ENCODE measurements at places on chromosomes 3 and 15.

- DNase-seq, result no peak
Observed at GRCh38 chr3:45965253-45965652, 22.0 kb downstream of the CXCR6 start.

- no peak for DNase-seq
Observed at GRCh38 chr15:72265031-72265430, 7.3 kb downstream of the PARP6 start.

- DNase-seq, result no peak
Observed at GRCh38 chr15:100898152-100898490, 18.5 kb downstream of the ALDH1A3 start.

- DNase-seq, result no peak
Observed at GRCh38 chr3:31247850-31248562, 284.7 kb upstream of the STT3B start.

GRCh38 chr3:27565201-27565852, 81.1 kb upstream of the SLC4A7 start:
- DNase-seq, result no peak

DNA sequence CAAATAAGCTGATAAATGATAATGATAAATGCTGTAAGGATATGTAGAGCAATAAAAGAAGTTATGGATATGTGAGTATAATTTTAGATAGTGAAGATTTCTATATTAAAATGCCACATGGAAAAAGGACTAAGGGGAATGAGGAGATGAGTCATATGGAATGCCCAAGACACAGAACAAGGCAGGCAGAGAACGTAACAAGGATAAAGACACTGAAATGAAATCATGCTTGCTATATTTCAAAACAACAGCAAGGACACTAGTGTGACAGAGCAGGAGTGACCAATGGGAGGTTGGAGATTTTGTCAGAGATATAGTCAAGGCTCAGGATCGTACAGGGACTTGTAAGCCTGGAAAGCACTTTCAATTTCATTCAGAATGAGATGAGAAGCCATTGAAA, 621.5 kb upstream of the SEMA6D start:
- DNase-seq, result no peak

DNA sequence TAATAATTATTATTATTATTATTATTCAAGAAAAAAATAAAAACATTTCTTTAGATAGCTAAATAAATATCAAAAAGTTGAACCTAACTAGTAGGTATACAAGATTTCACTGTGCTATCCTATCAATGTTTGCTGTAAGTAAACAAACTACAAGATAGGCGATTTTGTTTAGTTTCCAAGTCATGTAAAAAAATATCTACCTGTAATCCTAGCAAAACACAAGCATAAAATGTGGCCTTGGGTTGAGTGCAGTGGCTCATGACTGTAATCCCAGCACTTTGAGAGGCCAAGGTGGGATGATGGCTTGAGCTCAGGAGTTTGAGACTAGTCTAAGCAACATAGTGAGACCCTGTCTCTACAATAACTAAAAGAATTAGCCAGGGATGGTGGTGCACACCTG, 71.6 kb upstream of the CSPG5 start:
- DNase-seq, result no peak

GRCh38 chr15:29952225-29952624, 130.0 kb upstream of the TJP1 start:
- DNase-seq, result no peak

GRCh38 chr3:62373714-62374333, 474 bp upstream of the FEZF2 start:
- DNase-seq, result no peak

DNA sequence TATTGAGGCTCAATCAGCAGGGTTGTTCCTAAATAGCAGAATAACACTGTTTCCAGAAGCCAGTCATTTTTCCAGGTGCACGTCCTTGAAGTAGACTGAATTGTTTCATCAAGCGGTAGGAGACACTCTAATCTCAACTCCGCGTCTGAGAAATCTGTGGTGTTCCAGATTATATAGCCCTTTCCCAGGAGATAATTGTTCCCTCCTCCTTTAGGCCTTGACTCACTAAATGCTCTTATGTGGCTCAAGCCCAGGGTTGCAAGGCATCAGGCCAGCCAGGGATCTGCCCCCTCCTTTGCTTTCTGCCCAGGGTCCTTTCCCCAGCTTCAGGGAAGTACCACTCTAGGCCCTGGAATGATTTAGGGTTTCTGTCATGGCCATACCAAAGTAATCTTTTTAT, 5.7 kb upstream of the HLTF start:
- no peak for DNase-seq

GRCh38 chr3:75332794-75333193, 331.3 kb upstream of the FRG2C start:
- no peak for DNase-seq

- no peak for DNase-seq
Observed at GRCh38 chr3:45865563-45865962, 20.8 kb upstream of the CCR9 start.

DNA sequence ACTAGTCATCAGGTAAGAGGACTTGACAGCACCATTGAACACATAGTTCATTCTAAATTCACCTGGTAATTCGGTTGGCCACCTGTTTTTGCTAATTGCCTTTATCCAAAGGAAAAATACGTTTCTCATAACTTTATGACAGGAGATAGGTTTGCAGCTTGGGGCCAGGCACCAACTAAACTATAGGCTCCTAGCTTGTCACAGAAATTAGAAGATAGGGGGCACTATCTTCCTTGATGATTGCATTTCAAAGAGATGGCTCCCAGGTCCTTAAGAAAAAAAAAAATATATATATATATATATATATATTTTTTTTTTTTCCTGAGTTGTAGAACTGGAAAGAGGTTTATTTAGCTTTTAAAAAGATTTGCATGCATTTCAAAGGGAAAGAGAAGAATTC, 563.6 kb downstream of the NAALADL2 start:
- no peak for DNase-seq

DNA sequence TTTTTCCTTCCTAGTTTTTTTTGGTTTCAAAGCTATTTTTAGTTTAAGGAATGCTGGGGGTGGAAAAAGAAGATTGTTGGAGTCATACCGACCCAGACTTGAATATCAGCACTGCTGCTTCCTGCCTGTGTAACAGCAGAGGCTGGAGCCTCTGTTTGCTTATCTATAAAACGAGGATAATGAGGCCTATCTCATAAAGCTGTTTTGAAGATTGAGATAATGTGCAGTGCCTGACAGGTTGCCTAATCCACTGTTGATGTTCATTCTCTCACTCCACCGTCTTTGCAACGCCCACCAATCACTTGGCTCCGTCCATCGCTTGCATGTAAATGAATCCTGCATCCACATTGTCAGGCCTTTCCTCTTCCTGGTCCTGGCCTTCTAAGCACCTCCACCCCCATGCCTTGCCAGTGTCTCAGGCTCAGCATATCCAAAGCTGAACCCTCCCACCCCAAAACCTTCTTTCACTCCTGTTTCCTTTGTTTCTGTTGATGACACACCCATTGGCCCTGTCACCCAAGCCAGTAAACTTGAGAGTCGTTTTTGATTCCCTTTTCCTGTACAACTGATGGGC, 94.9 kb downstream of the MEX3B start:
- DNase-seq, result no peak

GRCh38 chr3:73536336-73536895, 88.3 kb downstream of the PDZRN3 start:
- DNase-seq, result no peak

DNA sequence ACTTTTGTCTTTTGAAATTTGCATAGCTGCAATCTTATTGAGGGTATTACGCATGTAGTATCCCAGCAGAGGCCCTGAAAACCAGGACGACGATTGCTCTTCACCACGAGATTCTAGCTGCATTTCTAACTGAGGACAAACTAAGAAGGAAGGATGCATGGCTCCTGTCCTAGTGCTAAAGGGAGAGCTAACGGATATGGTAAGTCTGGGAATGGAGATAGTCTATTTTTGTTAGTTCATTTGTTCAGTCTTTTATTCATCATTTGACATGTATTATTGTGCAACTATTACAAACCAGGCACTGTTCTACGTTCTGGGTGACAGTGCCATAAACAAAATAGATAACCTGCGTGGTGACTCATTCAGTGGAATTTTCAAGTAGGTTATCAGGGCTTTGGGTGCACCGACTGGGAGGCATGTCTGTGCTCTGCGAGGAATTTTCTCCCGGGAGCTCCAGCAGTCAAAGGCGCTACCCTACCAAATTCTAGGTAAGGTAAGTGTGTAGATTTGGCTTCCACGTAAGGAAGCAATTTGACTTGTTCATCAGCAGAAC, 51.9 kb upstream of the ETV5 start:
- no peak for DNase-seq

DNA sequence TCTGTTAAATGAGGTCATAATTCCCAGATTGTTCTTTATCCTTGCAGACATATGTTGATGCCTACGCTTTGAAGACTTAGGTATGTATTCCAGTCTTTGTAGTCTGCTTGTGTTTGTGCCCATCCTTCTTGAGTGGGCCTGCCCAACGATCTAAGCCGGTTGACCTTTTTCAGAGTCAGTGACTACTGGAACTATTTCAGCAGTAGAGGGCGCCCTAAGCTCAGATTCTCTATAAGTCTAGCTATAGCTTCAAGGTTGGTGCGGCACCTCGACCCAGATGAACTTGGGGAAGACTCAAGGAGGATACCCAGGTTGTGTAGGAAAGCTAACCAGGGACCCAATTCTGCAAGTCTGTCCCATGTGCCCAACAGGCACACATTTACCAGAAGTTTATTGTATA, 228.8 kb upstream of the PPP2R3A start:
- DNase-seq, result peak; percentile 44

GRCh38 chr15:31326875-31327668, 437 bp downstream of the KLF13 start:
- DNase-seq, result peak; percentile 53

- no peak for DNase-seq
Observed at GRCh38 chr3:4162096-4162495, 141.1 kb upstream of the SETMAR start.

DNA sequence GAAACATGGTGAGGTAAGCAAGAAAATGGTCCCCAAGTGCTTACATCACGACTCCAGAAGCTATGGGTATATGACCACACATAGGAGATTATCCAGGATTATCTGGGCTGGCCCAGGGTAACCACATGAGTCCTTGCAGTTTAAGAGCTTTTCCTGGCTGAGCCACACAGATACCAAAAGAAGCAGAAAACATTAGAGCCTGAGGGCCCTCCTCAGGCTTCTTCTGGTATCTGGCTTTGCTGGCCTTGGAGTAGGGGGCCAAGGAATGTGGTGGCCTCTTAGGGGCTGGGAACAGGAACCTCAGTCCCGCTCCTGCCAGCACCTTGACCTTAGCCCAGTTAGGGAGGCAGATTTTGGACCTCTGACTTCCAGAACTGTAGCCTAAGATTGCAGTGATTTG, 259.1 kb downstream of the KCNMB2 start:
- DNase-seq, result peak; percentile 69

- DNase-seq, result no peak
Observed at GRCh38 chr3:21745966-21746365, 5.0 kb downstream of the ZNF385D start.

DNA sequence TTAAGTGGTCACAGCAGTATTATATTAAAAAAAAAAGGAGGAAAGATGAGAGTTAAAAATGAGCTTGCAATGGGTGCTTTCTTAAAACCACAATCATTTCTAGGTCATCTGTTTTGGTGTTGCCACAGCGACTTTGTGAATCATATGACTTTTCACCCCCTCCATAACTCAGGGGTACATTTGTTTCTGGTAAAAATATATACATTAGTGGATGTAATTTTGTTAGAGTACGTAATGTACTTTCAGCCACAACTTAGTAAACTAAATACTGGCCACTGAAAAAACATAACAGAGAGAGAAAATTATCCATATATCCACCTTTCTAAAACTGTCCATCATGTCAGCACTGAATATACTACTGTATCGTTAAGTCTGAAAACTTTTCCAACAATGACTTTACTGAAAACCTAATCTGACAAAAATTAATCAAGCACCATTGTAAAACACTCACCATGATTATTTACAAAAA, 3.4 kb downstream of the ANKRD28 start:
- DNase-seq, result no peak

DNA sequence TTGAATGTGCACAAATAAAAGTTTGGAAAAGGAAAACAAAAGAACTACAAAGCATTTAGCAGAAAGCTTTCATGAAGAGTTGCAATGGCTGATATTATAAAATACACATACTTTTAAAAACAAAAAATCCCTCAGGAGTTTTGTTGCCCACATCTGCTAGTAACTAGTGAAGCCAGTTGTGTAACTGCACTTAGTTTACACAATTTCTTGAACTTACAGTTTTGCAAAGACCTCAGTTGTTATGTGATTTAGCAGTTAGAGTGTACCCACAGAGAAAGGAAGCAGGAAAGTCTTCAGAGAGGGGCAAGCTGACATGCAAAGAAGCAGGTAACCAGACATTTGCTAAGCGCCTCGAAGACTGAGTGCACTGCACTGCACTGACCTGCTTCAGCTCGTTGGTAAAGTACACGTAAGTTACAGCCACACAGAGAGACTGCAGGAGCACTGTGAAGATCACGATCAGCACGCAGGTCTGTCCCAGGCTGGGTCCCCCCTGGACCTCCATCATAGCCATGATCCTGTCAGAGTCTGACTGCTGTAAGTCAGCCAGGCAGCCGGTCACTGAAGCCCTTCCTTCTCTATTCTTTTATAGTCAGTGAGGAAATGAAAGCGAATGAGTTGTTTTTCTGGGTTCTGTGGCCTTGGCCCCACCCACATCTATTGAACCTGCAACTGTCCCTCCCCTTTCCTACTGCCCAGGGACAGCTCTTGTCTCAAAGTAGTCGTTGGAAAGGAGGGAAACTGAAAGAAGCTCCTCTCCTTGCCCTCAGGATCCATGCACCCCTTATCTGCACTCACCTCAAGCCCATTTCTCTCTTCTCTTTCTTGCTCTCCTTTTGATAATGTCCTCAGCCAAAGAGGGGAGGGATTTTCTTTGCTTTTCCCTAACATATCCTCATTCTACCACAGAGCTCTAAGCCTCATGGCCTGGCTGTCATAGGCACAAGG, at the start of gene TNFSF10:
TSS of gene TNFSF10 (minus strand) at position 560 of the 948 bp plus-strand sequence. CDS start at position 514, 46 bp downstream.
- no peak for DNase-seq

- DNase-seq, result no peak
Observed at GRCh38 chr3:138694287-138695007, 85.9 kb downstream of the FAIM start.

- DNase-seq, result no peak
Observed at GRCh38 chr15:64695561-64695992, 79.8 kb downstream of the RBPMS2 start.

DNA sequence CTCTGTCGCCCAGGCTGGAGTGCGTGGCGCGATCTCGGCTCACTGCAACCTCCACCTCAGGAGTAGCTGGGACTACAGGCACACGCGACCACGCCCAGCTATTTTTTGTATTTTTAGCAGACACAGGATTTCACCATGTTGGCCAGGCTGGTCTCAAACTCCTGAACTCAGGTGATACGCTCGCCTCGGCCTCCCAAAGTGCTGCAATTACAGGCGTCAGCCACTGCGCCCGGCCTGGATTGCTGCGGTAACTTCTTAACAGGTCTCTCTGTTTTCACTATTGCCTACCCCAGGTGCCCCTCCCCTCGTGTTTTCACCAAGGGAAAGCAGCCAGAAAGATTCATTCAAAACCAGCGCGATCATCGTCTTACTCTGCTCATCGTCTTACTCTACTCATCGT, 10.5 kb downstream of the ADAMTS7 start:
- no peak for DNase-seq

GRCh38 chr3:70488816-70489215, 176.4 kb upstream of the MDFIC2 start:
- no peak for DNase-seq
